ENCODE measurements at places on chromosomes 1 and 21. TPM values are rescaled to one million over a fixed set of nuclear protein-coding genes. Genes with fewer than 3 reads are reported as not detected.

DNA sequence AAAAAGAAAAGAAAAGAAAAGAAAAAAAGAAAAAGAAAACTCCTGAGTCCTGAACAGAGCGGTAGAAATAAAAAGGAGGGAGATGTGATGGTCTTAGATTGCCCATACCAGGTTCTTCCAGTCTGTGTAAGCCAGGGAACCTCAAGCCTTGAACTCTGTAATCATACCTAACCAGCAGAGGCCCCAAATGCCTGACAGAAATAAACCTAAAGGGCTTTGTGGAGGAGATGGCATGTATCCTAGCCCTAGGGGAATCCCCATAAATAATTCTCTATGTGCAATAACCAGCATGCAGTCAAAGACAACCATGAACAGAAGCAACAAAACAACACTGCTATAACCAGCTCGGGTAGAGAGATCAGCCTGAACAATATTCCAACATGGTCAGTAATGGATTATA lies 40.4 kb downstream of the USP48 start:
- H3K27ac ChIP-seq: no peak overlapping the region
- no peaks in the 10 kb centered on the region for H3K36me3 ChIP-seq
- DNase-seq: no peak

DNA sequence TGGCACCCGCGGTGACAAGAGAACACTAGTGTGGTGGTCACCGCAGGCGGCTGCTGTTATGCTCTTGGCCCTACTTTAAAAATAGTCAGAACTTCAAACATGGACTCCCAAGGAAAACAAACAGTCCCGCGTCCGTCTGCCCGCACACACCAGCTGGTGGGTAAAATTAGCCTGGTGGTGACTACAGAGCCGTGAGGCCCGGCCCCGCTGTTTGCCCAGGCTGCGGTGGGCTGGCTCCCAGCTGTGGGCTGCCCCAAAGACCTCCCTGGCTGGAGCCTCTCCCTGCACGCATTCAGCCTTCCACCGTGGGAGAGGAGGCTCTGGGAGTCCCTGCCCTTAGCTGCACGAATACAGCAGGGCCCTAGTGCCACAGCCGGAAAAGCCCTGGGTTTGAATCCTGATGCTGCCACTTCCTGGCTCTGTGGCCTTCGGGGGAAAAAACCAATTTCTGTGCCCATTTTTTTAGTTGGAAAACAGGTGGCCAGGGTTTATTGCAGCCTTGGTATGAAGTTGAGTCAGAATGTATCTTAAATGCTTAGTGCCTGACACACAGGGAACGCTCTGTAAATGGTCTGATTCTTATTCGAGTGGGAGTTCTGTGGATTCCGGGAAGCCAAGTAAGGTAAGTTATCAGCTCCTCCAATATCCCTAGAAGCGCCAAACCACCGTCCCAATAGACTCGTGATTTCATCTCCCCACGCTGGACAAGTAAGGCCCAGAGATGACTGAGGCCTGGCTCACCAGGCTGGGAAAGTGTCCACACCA lies 58.2 kb downstream of the ALPL start:
- DNase-seq: no peak

DNA sequence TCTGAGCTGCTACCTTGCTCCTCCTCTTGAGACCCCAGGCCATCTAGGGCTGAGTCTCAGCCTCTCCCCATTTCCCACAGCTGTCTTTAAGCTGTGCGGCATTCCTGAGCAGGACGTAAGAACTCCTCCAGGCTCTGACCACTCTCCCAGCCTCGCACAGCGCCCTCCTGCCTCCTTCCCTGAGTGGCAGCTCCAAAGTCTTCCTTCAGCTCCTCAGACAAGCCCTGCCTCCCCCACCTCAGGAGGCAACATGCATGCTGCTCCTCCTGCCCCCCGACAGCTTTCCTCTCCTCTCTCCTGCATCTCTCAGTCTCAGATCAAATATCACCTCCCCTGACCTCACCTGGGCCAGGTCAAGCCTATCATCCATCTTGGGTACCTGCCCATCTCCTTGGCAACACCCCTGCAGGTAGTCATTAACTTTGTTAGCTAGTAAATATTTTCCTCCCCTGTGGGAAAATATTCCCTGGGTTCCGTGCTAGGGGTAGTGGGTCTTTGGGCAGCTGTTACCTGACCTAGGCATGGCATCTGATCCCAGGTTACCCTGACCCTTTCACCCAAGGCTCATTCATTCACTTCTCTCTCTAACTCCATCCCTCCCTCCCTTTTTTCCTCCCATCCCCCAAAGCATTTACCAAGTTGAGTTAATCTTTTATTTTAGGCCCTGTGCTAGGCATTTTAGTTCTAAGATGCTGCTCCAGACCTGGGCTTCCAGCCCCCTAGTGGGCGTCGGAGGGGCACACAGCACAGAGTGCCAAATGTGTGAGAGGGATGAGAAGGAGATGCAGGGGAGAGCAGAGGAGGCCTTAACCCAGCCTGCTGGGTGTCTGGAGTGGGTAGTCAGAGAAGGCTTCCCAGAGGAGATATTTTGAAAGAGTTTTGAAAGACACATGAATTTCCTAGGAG lies 419.9 kb downstream of the PTPRU start:
- no peak for DNase-seq
- H3K27ac ChIP-seq: no peak overlapping the region
- H3K36me3 ChIP-seq: no peaks in the 10 kb centered on the region
- no peaks in the 10 kb centered on the region for H3K4me1 ChIP-seq
- no peak overlapping the region for H3K4me3 ChIP-seq

DNA sequence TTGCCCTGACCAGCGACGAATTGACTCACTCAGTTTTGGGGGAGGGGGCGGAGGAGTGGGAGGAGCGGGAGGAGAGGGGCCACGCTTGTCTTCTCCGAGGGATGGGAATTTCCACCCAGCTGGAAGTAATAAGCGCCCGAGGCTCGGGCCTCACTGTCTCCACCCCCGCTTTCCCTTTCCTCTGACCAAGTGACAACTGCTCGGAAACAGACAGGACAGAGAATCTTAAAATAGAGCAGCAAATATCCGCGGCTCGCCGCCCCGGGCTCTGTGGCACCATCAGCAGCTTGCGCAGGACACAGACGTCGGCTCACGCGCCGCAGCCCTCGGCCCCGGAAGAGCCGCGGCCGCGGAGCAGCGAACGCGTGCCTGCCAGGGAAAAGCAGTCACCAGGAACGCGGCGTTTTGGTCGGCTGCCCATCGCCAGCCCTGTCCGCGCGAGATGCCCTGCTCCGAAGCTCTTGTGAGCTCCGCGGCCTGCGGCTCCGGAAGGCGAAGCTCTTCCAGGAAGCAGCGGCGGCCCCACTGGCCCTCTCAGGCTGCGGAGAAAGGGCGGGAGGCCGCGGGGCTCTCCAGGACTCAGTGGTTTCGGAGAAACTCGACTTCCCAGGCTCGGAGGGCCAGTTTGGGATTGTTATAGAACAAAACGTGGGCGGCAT lies 10.7 kb upstream of the RGS16 start:
- peak overlapping the region; percentile 12 for H3K4me3 ChIP-seq
- H3K36me3 ChIP-seq: no peaks in the 10 kb centered on the region
- no peaks in the 10 kb centered on the region for H3K27me3 ChIP-seq
- H3K27ac ChIP-seq: peak overlapping the region; percentile 56
- H3K4me1 ChIP-seq: peaks cover 5% of the 10 kb centered on the region

- H3K36me3 ChIP-seq: peaks cover 29% of the 10 kb centered on the region
- H3K27ac ChIP-seq: no peak overlapping the region
Observed at GRCh38 chr1:37821481-37821880, 13.5 kb upstream of the YRDC start.

GRCh38 chr1:162877412-162877811 lies 16.4 kb upstream of the CCDC190 start:
- no peak overlapping the region for H3K27ac ChIP-seq
- no peaks in the 10 kb centered on the region for H3K4me1 ChIP-seq
- no peaks in the 10 kb centered on the region for H3K36me3 ChIP-seq
- no peak for DNase-seq
- H3K27me3 ChIP-seq: no peaks in the 10 kb centered on the region

- no peak overlapping the region for H3K27ac ChIP-seq
- no peaks in the 10 kb centered on the region for H3K36me3 ChIP-seq
- no peak for DNase-seq
- no peak overlapping the region for H3K4me3 ChIP-seq
- H3K27me3 ChIP-seq: no peaks in the 10 kb centered on the region
- H3K4me1 ChIP-seq: no peaks in the 10 kb centered on the region
Observed at GRCh38 chr1:54453022-54453421, 46.8 kb upstream of the SSBP3 start.

GRCh38 chr1:24871306-24871901 lies 58.7 kb downstream of the RUNX3 start:
- no peak for DNase-seq
- no peaks in the 10 kb centered on the region for H3K4me1 ChIP-seq
- H3K27me3 ChIP-seq: no peaks in the 10 kb centered on the region

GRCh38 chr1:206116191-206116872 lies 856 bp downstream of the AVPR1B start:
- H3K27ac ChIP-seq: no peak overlapping the region
- no peak for DNase-seq
- no peaks in the 10 kb centered on the region for H3K36me3 ChIP-seq
- H3K4me3 ChIP-seq: no peak overlapping the region

GRCh38 chr1:109906160-109906838 lies 4.3 kb upstream of the CSF1 start:
- no peaks in the 10 kb centered on the region for H3K27me3 ChIP-seq
- peak; percentile 20 for DNase-seq
- no peak overlapping the region for H3K4me3 ChIP-seq
- no peaks in the 10 kb centered on the region for H3K4me1 ChIP-seq

- no peaks in the 10 kb centered on the region for H3K4me1 ChIP-seq
- no peak for DNase-seq
- H3K36me3 ChIP-seq: no peaks in the 10 kb centered on the region
- no peaks in the 10 kb centered on the region for H3K27me3 ChIP-seq
- no peak overlapping the region for H3K4me3 ChIP-seq
Observed at GRCh38 chr1:37162059-37162458, 127.7 kb upstream of the GRIK3 start.

DNA sequence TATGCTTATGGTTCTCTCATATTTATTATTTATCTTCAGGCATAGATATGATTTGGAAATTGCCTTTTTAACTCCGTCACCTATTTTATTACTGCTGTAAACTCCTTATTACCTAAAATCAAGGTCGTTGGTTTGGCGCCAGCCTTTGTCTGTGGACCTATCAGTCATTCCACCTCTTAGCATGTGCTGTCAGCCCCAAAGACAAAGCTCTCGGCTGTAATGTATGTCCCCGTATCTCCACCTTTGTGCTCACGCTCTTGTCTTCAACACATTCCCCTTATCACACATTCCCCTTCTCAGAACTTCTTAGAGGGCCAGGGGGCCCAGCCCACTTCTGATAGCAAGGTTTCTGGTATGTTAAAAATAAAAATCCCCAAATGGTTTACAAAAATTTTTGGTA lies 342.2 kb downstream of the RYR2 start:
- H3K27me3 ChIP-seq: no peaks in the 10 kb centered on the region
- H3K27ac ChIP-seq: no peak overlapping the region
- no peaks in the 10 kb centered on the region for H3K36me3 ChIP-seq
- no peak for DNase-seq

- H3K4me1 ChIP-seq: no peaks in the 10 kb centered on the region
- no peaks in the 10 kb centered on the region for H3K27me3 ChIP-seq
- H3K36me3 ChIP-seq: no peaks in the 10 kb centered on the region
Observed at GRCh38 chr21:45699966-45700365, 56.4 kb downstream of the PCBP3 start.

GRCh38 chr1:10727751-10728232 lies 68.7 kb downstream of the CASZ1 start:
- no peak overlapping the region for H3K4me3 ChIP-seq
- H3K27ac ChIP-seq: no peak overlapping the region
- H3K4me1 ChIP-seq: peaks cover 39% of the 10 kb centered on the region
- H3K36me3 ChIP-seq: no peaks in the 10 kb centered on the region

DNA sequence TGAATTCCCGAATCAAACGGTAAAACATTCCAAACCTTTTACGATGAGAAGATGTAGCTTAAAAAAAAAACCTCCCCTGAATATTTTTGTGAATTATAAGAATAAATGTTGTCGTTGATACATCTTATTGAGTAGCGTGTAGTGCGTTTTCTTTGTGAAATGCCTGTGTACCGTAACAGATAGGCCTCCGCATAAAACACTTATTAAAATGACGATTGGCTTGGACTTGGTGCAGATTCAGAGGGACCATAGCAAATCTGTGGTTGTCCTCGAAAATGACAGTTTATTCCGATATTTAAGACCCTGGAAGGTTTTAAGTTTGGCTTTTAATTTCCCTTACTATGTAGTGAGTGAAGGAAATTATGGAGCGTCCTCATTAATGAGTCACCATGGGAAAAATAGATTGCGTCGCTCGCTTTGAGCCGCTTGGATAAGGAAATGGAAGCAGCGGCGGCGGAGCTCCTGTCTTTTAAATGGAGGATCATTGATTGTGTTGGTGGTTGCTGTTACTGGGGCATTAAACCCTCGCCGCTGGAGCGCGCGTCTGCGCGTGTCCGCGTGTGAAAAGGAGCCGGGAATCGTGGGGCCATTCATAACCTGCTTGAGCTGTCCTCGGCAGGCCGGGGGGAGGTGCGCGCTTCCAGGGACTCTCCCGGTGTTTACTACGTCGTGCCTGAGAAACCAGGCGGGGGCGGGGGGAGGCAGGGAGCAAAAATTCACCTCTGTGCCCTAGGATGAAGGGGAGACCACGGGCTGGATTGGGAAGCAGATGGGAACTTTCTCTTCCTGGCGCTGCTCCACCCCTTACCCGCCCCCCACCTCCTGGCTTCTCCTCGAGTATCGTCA lies 1.6 kb downstream of the SPEN start:
- H3K27me3 ChIP-seq: no peaks in the 10 kb centered on the region
- peaks cover 30% of the 10 kb centered on the region for H3K4me1 ChIP-seq
- peak; percentile 80 for DNase-seq
- H3K36me3 ChIP-seq: no peaks in the 10 kb centered on the region
- H3K27ac ChIP-seq: peak overlapping the region; percentile 94

- no peaks in the 10 kb centered on the region for H3K36me3 ChIP-seq
- no peaks in the 10 kb centered on the region for H3K27me3 ChIP-seq
- DNase-seq: peak; percentile 41
- no peaks in the 10 kb centered on the region for H3K4me1 ChIP-seq
- no peak overlapping the region for H3K27ac ChIP-seq
- no peak overlapping the region for H3K4me3 ChIP-seq
Observed at GRCh38 chr21:43611598-43612369, 47.5 kb downstream of the HSF2BP start.

GRCh38 chr1:41442697-41443251 lies 41.7 kb downstream of the EDN2 start:
- H3K27ac ChIP-seq: no peak overlapping the region
- no peaks in the 10 kb centered on the region for H3K4me1 ChIP-seq
- H3K4me3 ChIP-seq: no peak overlapping the region
- H3K36me3 ChIP-seq: no peaks in the 10 kb centered on the region

ETNK2 gene
- 9.5 TPM for total RNA-seq

PTGFRN gene
- total RNA-seq: 50.2 TPM

ANGPTL3 gene
- 0.05 TPM for total RNA-seq

SNRNP40 gene
- total RNA-seq: 17.3 TPM

OR2T35 gene
- total RNA-seq: not detected

GJA5 gene
- 0.57 TPM for total RNA-seq

LRRC39 gene
- total RNA-seq: 0.06 TPM

TMEM201 gene
- total RNA-seq: 2.9 TPM

CRB1 gene
- 0.20 TPM for total RNA-seq

LGR6 gene
- not detected for total RNA-seq

TTLL10 gene
- not detected for total RNA-seq

DYNLT5 gene
- not detected for total RNA-seq

TTLL7 gene
- total RNA-seq: 12.1 TPM

LDLRAD2 gene
- total RNA-seq: 0.05 TPM
